Activated CD8-positive, alpha-beta memory T cell treated with anti-CD3 and anti-CD28 coated beads for 48 hours (primary cell): ENCODE measurements at places on chromosomes 5 and 9.

- DNase-seq, result no peak
These were observed 127.6 kb downstream of the DROSHA start for GRCh38 chr5:31404325-31404724.

GRCh38 chr5:73450137-73450536, 1.6 kb upstream of the FOXD1 start:
- no peak for DNase-seq

GRCh38 chr5:110219769-110220168, 506.7 kb downstream of the TMEM232 start:
- no peak for DNase-seq

- no peak for DNase-seq
These were observed 67.2 kb upstream of the IFNE start for GRCh38 chr9:21549251-21549765.

- DNase-seq, result no peak
These were observed 172.0 kb downstream of the MELK start for GRCh38 chr9:36744678-36745077.

GRCh38 chr5:81782811-81783210, 31.9 kb upstream of the SSBP2 start:
- DNase-seq, result no peak

- no peak for DNase-seq
These were observed 5.1 kb downstream of the GRK6 start for GRCh38 chr5:177431317-177432142.

DNA sequence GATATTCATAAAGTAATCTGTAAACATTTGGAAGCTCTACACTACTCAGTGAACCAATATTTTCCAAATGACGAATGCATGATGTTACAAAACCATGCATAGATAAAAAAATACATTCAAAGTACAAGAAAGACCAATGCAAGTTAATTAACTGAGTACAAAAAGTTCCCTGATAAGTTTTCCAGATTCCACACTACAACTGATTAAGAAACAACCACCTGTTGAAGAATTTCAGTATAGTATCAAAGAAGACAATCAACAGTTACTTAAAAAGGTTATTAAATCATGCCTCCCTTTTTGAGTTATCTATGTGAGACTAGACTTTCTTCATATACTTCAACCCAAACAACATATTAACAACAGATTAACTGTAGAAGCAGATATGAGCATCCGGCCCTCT, 192.4 kb downstream of the ARL15 start:
- DNase-seq, result no peak

GRCh38 chr9:127991757-127992274, 11.0 kb upstream of the EEIG1 start:
- no peak for DNase-seq

- no peak for DNase-seq
These were observed 186.9 kb downstream of the GADD45G start for GRCh38 chr9:89791754-89792153.

GRCh38 chr9:135761845-135762168, 59.8 kb downstream of the KCNT1 start:
- DNase-seq, result no peak

- no peak for DNase-seq
These were observed at the start of gene PCDHB11 for GRCh38 chr5:141199359-141200235. Gene PCDHB11 (plus strand): TSS chr5:141199627. CDS start chr5:141199775, 148 bp downstream.

GRCh38 chr5:164303646-164304215, 798.3 kb downstream of the MAT2B start:
- DNase-seq, result no peak

- no peak for DNase-seq
These were observed 146.3 kb upstream of the POU5F2 start for GRCh38 chr5:93887678-93888077.

- DNase-seq, result no peak
These were observed 29.5 kb upstream of the LHFPL2 start for GRCh38 chr5:78677777-78678668.

GRCh38 chr5:135452321-135453030, at the start of gene TIFAB:
Gene TIFAB (minus strand): TSS chr5:135452351. CDS start chr5:135449939, 2,412 bp downstream.
- no peak for DNase-seq

- peak; percentile 25 for DNase-seq
These were observed 3.1 kb downstream of the KLF9 start for GRCh38 chr9:70411121-70411929.

DNA sequence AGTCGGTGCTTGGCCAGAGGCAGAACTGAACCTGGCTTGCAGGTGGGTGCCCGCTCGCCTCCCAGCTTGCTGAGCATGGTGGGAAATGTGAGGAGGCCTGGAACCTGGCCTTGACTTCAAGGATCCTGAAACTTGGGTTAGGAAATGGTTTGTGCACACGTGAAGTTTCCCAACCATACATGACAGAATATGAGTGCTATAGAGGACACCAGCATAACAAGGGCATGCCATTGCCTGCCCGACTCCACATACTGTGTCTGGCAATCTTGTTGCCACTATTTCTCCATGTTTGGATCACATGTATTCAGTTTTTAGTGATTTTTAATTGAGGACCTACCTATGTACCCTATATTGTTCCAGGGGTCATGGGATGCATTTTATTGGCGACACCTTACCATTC, 177.6 kb upstream of the ANKRD55 start:
- DNase-seq, result no peak

GRCh38 chr9:2679011-2679410, 38.3 kb upstream of the KCNV2 start:
- DNase-seq, result no peak

- no peak for DNase-seq
These were observed 107.2 kb downstream of the TTLL11 start for GRCh38 chr9:121985792-121986494.

- DNase-seq, result no peak
These were observed 569.8 kb downstream of the TLE1 start for GRCh38 chr9:81119591-81119990.

DNA sequence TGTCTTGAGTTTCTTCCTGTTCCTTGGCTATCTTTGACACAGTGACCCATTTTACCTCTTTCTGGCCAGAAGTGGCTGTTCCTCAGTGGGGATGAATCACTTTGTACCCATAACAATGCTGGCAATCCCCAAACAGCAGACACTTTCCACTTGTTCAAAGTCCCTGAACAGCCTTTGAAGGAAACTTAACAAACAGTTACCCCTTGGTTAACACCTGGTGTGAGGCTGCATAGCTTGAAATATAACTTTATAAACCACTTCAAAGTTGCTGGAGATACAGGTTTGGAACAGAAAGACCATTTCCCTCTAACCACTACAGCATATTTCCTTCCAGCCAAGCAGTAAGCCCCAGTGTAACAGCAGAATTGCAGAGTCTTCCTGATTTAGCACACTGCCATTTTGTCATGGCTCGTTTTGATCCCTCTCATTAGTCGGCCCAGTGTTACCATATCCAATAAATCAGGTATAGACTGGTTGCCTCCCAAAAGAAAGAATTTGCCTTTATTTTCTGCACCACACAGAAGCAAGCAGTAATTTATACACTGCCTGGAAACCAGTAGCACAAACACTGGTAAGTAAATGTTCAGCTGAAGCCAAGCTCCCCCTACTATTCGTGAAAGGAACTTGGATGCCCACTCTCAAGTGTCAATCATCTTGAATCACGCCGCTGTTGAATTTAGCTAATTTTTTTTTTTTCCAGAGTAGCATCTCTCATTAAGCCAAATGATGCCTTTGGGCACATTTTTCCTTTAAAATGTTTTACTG, 225.9 kb downstream of the PIK3R1 start:
- no peak for DNase-seq

- no peak for DNase-seq
These were observed 41.8 kb upstream of the GABBR2 start for GRCh38 chr9:98750364-98751060.

GRCh38 chr9:88533951-88534455, 975 bp upstream of the NXNL2 start:
- no peak for DNase-seq

- DNase-seq, result no peak
These were observed 107.2 kb upstream of the STC2 start for GRCh38 chr5:173435447-173435846.

DNA sequence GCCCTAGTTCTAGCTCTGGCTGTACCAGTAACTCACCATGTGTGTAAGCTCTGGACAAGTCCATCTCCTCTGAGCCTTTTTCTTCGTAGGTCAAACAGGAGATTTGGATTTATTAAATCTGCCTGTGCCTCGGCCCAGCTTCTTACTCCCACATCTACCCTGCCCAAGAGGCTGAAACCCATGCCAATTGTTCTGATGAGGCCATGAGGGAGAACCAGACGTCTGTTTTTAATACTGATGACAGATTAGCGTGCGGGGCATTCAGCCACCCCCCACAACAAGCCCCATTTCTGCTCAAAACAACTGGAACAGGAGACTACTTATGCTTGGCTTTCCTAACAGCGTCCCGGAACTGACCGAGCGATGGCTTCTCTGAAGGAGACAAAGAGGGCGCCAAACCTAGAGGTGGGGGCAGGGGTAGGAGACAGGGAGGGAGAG, 81.2 kb upstream of the TRIM32 start:
- DNase-seq, result no peak

GRCh38 chr9:87855061-87855460, 27.6 kb upstream of the SPATA31E1 start:
- no peak for DNase-seq

DNA sequence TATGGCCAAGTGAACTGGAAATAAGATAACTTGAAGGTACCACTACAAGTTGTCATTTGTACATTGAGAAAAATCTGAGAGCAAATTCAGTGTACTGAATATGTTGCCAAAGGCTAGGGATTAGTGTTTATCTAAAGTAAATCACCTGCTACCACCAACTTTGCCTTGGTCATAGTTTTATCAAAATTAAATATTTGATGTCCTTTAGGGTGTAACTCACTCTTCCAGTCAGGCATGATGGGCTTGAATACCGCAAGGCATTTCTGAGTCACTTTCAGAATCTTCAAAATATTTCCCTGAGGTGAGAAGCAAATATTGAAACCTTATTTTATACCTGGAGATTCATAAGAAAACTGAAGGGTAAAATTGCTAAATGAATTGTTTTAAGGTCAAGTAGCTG, 1338.6 kb upstream of the ACO1 start:
- DNase-seq, result no peak

DNA sequence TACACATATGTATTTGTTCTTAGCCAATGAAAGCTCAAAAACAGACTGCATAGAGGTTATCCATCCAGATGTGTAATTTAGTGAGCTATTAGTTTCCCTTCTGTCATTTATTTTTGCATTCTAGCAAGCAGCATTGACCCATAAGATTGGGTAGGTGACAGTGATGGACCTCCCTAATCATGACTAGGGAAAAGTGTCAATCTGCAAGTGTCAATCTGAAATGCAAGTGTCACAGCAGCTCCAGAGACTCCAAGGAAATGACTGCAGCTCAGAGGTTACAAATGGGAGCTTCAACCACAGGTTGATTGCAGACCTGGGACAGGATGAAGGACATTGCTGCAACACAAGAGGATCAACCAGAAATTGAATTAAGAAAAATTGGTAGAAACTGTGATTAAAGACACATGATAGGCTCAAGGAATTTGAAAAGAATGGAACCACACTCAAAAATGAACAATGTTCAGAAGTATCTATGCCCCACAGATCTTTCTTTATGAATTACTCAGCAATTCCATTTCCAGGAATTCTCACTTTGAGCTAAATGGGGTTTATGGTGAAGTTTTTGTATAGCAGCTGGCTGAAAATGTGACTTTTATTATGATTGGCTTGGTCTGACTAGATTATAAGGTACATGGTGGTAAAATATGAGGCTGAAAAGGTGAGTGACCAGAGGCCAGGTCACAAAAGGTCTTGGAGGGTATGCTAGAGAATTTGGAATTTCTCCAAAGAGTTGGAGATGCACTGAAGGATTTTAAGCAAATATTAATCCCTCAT, 59.6 kb upstream of the HTR4 start:
- DNase-seq, result no peak

DNA sequence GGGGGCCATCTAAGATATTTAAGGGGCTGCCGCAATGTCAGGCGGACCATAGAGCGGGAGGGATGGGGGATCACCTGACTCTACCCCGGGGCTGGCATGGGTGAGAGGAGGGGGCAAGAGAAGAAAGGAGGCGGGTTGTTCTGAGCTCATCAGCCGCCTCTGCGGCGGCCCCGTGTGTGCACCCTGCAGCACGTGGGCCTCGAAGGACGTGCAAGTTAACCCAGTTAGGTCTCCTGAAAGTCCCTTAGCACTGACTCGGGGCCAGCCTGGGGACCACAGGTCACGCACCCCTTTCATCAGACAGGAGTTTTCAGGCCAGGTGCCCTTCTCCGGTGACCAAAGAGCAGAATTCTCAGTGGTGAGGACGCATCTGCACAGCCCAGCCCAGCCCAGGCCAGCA, 58.0 kb downstream of the UBE2QL1 start:
- no peak for DNase-seq

GRCh38 chr9:98780059-98780749, 16.2 kb downstream of the ANKS6 start:
- DNase-seq, result no peak

- no peak for DNase-seq
These were observed 517.3 kb upstream of the TLE4 start for GRCh38 chr9:79054500-79054899.

GRCh38 chr5:55481293-55481855, 53.4 kb downstream of the PLPP1 start:
- no peak for DNase-seq

DNA sequence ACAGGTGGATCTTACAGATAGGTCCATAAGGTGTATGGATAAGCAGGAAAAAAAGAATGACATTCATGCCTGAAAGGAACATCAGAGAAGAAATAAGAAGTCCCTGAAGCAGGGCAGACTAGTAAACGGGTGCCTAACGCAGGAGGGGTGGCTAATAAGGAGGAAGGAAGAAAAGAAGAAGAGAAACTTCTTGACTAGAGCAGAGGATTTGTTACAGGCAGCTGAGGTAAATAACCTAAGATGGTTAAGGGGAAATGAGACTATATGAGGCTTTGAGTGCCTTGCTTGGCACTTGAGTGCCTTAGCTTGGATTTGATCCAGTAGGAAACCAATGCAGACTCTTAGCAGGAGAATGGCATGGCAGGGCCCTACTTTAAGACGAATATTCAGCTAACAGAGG, 313.5 kb upstream of the PDE4D start:
- DNase-seq, result no peak

GRCh38 chr5:144566747-144567420, 396.2 kb downstream of the KCTD16 start:
- no peak for DNase-seq
